NCI-H187 (cell line): ENCODE measurements at places on chromosomes 13 and 19.

- DNase-seq = no peak
Observed at GRCh38 chr19:45238556-45238955, 6.7 kb downstream of the EXOC3L2 start.

- no peak for DNase-seq
Observed at GRCh38 chr13:71721104-71721503, 145.9 kb downstream of the DACH1 start.

- DNase-seq = no peak
Observed at GRCh38 chr13:40438022-40438680, 228.3 kb downstream of the FOXO1 start.

DNA sequence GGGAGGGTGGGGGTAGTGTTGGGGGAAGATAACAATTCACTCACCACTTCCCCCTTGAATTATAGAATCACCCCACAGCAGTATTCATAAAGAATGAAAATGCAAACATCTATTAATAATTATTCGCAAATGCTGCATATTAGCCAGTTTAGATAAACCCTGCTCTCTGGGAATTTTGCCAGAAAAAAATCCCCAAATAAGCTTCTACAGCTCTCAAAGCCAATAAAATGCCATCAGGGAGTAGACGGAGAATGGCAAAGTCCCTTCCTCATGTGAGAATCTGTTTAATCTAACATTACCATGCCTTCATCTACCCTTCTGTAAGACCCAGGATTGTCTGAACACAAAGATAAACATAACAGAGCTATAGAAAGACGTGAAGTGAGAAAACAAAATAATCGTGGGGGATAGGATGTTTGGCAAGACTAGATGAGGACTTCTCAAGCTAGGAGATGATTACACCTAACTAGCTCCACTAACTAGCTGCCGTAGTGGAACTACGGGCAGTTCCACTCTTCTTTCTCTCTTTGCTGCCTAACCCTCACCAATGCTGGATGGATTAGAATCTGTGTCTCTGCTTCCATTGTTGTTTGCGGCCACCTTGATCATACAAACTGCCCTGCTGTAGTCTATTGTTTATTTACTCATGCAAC lies 32.4 kb upstream of the CACNA1A start:
- DNase-seq = no peak

DNA sequence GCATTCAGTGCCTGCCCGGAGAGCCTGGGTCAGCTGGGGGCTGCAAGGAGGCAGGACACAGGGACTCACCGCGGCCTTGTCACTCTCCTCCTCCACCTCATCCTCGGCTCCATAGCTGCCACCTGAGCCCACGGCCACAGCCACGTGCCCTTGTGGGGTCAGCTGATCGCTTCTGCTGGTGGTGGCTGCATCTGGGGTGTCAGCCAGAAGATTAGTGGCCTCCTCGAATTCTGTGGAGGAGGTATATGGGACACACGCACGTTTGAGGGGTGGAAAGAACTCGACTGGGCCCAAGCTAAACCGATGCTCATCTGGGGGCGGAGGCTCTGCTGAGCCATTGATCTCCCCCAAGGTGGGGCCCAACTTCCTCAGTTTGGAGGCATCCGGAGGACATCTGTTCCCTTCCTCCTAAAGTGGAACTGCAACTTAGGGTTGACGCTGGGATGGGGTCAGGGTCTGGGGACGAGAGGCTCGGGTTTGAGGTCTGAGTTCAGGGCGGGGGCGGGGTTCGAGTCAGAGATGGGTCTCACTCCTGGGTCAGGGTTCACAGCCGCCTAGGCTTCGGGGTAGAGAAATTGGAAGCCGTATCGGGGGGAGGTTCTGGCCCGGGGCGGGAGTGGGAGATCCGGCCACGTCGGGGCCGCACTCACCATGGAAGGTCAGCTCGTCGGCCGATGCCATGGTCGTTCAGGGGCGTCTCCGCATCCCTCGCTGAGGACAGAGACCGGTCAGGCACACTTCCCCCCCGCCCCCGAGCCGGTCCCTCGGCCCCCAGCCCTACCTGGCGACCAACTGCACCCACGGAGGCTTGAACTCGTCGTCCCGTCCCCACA lies 493 bp downstream of the YIPF2 start:
- no peak for DNase-seq

DNA sequence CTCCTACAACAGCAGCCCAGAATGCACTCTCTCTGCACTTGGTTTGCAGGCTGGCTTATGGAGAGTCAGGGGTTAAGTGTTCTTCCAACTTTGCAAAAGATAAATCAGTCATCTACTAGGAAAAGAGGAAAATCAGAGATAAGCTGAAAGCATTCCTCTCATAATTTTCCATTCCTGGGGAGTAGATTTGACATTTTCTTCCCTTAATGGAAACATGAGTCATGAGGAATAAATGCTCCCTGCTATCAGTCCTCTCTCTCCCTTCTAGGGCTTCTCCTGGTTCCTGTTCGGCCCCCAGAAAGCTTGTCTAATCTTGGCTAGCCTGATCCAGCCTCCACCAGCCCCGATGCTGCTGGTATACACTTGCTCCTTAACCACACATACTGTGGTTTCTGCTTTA lies 28.4 kb upstream of the ENOX1 start:
- DNase-seq = no peak

GRCh38 chr13:73837147-73837546 lies 297.1 kb downstream of the KLF12 start:
- DNase-seq = no peak

DNA sequence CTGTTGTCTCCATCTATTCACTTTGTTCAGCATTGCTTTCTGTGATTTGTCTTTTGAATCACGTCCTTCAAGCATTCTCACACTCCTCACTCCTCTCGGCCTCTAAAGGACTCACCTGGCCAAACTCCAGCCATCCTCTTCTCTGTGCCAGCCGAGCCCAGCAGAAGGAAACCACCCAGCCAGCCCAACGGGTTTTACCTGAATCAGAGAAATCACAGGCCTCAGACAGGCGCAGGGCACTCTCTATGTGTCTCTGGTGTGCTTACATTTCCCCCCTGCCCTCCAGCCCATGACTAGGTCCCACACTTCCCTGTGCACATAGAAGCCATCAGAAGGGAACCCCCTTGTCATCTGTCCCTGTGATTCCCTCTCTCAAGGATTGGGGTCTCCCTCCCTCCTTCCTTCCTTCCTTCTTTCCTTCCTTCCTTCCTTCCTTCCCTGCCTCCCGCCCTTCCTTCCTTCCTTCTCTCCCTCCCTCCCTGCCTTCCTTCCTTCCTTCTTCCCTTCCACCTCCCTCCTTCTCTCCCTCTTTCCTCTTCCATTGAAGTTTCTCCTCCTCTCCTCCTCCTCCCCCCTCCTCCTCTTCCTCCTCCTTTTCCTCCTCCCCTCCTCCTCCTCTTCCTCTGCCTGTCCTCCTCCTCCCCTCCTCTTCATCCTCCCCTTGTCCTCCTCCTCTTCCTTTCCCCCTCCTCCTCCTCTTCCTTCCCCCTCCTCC lies 8.8 kb upstream of the ZNF541 start:
- no peak for DNase-seq

GRCh38 chr19:39008137-39008536 lies 24.2 kb downstream of the FBXO27 start:
- no peak for DNase-seq

DNA sequence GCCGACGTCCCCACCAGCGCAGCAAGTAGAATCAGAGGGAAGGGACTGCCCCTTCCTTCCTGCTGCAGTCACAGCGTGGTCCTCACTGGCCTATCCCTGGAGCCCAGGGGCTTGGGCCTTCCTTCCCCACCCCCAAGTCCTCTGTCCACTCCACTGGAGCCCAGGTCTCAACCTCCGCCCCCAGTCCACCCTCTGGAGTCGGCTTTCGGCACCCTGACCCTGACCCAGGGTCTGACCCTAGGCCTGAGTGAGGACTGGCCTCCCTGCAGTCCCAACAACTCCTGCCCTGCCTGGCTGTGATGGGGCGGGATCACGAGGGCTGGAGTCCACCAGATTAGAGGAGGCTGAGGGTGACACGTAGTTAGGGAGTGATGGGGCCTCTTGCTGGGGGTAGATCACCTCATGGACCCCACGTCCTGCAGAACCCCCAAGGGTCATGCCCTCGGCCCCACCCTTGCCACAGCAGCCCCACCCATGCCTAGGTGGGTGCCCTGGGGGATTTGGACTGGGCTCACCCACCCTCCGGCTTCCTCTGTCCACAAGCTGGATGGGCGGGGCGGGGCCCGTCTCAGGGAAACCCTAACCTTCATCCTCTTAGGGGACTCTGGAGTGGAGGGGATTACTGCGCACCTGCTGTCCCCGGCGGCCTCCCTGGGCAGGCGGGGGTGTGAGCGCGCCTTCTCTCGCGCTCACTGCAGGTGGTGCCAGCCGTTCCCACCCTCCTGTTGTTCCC lies 3.8 kb downstream of the RAX2 start:
- no peak for DNase-seq
